ENCODE measurements at places on chromosomes 7 and 10.

- DNase-seq = no peak
These were observed 609.4 kb upstream of the C7orf33 start for GRCh38 chr7:147980826-147981813.

- DNase-seq = no peak
These were observed 874 bp downstream of the BAIAP2L1 start for GRCh38 chr7:98399890-98400541.

DNA sequence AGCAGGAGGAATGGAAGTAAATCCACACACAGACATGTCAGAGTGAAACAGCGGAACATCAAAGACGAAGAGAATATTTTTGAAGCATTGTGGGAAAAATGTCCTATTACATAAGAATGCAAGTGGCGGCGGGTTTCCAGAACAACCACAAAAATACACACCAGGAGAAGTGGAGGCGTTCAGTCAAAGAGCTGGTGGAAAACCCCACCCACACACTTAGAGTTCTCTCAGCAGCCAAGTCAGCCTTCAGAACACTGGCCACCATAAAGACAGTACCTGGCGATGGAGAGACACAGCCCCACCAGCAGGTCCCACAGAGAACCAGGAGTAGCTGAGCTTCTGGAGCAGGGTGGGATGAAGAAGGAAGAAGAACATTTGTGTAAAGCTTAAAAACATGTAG lies 23.7 kb downstream of the NKX6-2 start:
- no peak for DNase-seq

DNA sequence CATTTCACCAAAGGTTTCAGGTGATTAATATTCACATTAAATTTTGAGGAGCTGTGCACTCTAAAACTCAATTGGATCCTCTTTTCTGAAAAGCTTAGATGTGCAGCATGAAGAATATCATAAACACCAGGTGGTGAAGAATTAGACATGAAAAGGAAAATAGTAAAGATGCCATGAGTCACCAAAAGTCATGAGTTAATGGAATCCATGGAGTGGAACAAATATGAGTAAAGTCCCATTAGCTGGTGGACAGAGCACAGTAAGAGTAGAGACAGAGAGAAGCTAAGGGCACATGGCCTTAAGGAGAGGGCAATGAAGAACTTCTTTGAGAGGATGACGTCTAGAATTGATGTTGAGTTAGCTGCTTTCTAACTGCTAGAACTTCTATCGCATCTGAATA lies 271.6 kb downstream of the CSTF2T start:
- DNase-seq = no peak

GRCh38 chr10:72462261-72462660 lies 107.5 kb upstream of the DNAJB12 start:
- DNase-seq = no peak

DNA sequence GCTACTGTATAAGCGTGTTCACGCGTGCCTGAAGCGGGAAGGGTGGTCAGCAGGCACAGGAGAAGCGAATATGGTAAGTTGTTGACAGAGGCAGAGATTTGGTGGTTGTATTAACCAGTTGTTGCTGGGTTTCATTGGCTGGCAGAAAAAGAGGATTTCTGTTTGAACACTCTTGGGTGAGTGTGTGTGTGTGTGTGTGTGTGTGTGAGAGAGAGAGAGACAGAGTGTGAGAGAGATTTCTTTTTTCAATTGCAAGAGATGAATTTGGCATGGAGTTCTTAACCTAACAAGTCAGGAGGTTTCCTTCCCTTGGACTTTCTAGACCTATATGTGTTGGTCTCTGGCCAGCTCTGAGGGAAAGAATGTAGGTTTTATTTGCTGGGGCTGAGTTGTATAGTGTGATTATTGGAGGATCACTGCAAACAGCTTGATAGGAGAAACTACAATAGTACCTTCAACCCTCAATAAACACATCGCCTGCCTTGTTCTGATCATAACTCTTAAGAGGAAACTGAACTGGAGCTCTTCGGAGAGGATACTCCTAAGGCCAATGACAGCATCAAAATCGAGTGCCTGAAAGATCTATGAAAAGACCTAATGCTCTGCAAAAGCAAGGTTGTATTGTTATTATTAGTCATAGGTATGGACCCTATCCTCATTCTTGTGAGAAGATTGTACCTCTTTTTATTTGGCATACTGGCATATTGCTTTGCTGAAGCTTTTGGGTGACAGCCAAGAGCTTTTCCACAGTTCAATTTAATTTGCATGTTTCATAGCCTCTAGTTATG lies 1.2 kb downstream of the MCU start:
- no peak for DNase-seq

GRCh38 chr10:61319386-61320256 lies 133.6 kb downstream of the TMEM26 start:
- no peak for DNase-seq

DNA sequence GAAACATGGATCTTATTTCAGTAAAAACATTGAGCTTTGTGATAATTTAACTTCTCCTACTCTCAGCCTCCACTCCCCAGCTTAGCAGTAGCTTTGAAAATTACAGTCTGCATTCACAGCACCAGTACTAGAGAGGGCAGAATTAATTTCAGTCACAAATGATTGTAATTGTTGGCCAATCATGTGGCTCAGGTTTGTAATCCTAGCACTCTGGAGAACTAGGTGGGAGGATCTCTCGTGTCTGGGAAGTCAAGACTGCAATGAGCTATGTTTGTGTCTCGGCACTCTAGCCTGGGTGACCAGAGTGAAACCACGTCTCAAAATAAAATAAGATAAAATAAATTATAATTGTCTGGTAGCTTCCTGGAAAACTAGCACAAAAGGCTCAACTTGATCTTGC lies 620.9 kb downstream of the TNS3 start:
- DNase-seq = no peak

GRCh38 chr7:14137676-14138075 lies 148.2 kb upstream of the ETV1 start:
- DNase-seq = no peak

DNA sequence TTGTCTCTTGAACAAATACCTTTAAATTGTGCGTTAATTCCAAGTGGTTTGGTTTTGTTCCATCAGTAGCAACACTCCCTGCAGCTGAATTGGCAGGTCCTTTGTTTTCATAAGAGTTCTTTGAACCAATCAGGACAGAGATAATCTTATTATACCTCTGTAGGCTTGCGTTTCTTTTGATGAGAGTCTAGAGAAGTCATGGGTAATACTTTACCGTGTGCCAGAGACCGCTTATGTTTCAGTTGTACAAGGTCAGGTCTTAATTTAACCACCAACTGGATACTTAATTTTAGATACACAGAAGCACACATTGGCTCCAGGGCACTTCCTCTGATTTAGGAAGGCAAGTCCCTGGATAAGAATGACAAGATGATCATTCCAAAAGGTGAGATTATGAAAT lies at the start of gene ASB15:
ASB15 (plus strand) TSS at position 292 of the 400 bp plus-strand sequence. CDS start 12,682 bp downstream, outside the sequence.
- no peak for DNase-seq

DNA sequence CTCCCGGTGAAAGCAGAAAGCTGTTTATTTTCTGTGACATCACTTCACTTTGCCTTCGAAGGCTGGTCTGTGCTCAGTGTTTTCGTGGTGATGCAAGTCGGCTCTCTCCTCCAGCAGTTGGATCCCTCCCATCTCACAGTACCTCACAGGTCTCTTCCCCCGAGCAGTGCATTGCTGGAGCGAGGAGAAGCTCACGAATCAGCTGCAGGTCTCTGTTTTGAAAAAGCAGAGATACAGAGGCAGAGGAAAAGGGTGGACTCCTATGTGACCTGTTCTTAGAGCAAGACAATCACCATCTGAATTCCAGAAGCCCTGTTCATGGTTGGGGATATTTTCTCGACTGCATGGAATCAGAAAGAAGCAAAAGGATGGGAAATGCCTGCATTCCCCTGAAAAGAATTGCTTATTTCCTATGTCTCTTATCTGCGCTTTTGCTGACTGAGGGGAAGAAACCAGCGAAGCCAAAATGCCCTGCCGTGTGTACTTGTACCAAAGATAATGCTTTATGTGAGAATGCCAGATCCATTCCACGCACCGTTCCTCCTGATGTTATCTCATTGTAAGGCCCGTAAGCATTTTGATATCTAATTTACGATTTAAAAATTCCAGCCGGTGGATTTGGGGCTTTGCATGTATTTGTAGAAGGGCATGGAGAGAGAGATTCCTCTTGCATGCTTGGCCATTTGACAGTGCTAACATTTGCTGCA lies at the start of gene LGI1:
LGI1 (plus strand) TSS at position 136 of the 707 bp plus-strand sequence; CDS start at position 345, 209 bp downstream.
- no peak for DNase-seq

DNA sequence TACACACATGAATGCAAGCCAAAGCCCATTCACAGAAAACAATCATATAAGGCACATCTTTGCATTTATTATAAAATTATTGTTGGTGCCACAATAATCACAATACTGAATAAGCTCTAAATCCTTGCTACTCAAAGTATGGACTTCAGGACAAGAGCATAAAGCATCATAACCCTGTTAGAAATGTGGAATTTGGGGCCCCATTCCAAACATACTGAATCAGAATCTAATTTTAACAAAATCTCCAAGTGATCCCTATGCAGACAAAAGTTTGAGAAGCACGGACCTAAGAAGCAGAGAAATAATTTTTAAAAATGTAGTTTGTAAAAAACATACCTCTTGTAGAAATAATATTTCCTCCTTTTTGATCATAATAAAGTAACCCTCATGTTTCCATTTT lies 199.2 kb downstream of the IMMP2L start:
- no peak for DNase-seq

DNA sequence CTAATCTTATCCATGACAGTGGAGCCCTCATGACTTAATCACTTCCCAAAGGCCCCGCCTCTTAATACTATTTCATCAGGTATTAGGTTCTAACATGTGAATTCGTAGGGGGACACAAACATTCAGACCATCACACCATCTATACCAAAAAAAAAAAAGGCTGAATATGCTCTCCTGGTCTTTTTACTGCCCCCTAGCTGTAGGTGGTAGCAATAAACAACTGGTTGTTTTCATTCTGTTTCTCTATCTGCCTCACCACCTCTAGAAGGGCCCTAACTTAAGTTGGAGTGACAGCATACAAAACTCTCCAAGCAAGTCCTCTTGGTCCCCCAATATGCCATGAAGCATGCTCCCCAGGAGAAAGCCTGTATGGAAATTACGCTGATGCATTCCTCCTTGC lies 94.1 kb downstream of the GRM8 start:
- no peak for DNase-seq

- DNase-seq = no peak
These were observed 1254.4 kb upstream of the PHF14 start for GRCh38 chr7:9719303-9719702.

- DNase-seq = no peak
These were observed 167.3 kb upstream of the DKK1 start for GRCh38 chr10:52146766-52147165.

GRCh38 chr7:151725844-151726651 lies 150.9 kb downstream of the PRKAG2 start:
- DNase-seq = peak; percentile 79

DNA sequence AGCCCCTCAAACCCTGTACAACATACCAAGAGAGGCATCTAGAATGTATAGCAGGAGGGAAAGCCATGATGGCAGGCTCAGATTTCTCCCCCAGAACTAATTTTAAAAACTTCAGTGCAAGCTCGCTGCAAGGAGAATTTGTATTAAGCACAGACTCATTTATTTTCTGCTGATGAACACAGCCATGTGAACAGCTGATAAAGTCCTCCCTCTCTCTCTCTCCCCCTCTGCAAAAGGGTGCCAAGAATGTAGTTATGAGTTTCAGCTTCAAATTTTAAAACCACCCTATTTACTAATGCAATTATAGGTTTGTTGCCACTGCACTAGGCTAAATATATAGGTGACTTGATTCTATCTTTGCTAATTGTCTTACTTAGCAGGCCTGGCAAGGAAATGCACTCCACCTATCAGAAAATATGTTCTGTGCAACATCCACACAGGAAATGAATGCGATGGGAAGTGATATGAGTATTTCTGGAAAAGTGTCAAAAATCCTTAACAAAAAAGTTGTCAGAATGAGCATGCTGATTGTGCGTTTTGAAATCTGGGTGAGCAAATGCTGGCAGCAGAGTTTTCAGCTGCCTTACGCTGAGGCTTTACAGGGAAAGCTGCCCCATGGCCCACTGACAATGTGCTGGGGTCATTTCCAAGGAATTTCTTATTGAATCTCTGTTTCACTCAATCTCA lies 43.4 kb upstream of the GHITM start:
- DNase-seq = no peak

DNA sequence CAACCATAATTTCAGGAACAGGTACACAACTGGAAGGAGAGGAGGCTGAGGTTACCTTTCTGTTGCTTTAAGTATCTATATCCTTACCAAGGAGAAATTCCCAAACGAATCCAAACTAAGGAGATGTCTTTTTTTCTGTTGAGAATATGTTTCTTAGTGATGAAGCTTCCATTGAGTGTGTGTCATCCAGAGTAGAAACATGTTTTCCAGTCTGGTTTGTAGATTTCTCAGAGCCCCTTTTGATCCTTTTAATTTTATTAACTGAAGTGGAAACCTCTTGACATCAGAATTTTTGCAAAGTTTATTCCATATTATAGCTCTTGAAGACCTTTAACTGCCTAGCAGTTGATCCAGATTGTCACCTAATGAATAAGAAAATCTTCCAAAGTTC lies 207.1 kb upstream of the FERD3L start:
- DNase-seq = no peak

DNA sequence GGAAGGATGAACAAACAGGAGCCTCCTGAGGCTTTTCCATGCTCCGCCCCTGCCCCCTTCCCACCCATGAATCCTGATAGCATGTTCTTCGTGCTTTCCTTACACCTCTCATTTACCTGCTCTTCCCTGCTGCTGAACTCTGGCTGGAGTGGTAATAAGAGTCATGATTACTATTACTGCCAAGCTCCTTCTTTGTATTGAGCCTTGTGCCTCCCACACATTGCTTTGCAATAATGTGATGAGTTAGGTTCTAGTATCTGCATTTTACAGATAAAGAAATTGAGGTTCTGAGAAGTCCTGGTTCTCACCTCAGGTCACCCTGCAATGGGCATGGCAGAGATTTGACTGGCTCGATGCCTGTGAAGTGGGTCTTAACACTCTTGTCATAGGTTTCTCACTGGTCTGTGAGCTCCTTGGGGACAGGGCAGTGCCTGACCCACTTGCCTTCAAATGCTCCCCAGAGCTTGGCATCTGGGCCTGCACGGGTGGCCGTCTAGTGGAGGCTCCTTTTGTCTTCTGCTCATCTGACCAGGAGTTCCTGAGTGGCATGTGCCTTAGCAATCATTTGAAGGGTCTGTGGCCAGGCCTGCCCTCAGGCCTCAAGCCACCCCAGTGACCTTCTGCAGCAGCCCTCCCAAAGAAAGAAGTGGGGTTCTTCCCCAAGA lies 309.2 kb upstream of the ZMIZ1 start:
- DNase-seq = no peak

- no peak for DNase-seq
These were observed 1378.7 kb downstream of the XPNPEP1 start for GRCh38 chr10:108544500-108545120.

- no peak for DNase-seq
These were observed 124.9 kb upstream of the CTTNBP2 start for GRCh38 chr7:117997862-117998825.
